Nephron progenitor cell (in vitro differentiated cells): ENCODE measurements at places on chromosomes 7 and 10.

GRCh38 chr10:51700228-51700817 lies 928 bp upstream of the CSTF2T start:
- DNase-seq = no peak

DNA sequence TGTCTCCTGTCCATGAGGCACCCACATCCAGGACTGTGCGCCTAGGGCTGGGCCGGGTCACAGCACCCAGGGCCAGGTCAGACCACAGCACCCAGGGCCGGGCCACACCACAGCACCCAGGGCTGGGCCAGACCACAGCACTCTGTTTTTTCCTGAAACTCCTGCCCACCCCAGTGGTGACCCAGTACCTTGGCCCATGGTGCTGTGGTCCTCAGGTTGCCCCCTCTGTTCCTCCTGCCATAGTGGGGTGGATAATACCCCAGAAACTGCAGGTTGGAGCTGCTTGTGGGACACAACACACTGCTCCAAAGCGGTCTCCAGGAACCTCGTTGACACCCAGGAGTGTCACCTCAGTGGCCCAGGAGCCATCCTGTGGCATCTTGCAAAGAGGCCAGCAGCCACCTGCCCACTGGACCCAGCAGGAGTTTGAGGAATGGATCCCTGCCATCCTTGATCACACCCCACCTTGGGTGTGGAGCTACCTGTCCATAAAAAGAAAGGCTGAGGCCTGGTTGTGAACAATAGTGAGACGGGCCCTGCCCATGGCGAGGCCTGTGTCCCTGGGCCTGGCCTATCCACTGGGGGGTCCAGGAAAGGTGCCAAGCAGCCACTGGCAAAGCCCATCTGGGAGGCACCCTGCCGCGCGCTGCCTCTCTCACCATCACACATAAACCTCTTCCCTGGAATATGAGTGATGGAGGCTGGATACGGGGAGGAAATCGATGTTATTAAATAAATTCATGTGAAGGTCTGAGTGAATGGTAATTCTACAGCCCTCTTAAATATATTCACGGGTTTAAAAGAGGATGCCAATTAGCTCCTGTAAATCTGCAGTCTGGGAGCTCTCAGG lies 89.0 kb downstream of the NKX6-2 start:
- DNase-seq = no peak

DNA sequence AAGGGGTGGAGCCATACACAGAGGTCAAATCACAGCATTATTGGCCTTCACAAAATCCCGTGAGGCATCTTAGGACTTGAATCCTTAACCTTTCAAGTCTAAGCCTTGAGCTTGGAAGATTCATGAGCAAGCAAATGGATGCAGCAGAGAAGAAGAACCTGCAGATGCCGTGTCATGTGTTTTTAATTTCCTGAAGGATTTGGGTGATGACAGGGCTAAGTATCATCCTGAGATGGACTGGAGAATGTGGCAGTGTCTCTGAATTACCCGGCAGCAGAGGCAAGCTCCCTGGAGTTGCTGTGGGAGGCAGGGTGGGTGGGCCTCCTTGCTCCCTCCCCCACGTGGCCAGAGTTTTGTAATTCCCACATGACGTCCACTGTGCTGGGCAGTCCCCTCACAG lies 50.8 kb downstream of the GCC1 start:
- DNase-seq = no peak

DNA sequence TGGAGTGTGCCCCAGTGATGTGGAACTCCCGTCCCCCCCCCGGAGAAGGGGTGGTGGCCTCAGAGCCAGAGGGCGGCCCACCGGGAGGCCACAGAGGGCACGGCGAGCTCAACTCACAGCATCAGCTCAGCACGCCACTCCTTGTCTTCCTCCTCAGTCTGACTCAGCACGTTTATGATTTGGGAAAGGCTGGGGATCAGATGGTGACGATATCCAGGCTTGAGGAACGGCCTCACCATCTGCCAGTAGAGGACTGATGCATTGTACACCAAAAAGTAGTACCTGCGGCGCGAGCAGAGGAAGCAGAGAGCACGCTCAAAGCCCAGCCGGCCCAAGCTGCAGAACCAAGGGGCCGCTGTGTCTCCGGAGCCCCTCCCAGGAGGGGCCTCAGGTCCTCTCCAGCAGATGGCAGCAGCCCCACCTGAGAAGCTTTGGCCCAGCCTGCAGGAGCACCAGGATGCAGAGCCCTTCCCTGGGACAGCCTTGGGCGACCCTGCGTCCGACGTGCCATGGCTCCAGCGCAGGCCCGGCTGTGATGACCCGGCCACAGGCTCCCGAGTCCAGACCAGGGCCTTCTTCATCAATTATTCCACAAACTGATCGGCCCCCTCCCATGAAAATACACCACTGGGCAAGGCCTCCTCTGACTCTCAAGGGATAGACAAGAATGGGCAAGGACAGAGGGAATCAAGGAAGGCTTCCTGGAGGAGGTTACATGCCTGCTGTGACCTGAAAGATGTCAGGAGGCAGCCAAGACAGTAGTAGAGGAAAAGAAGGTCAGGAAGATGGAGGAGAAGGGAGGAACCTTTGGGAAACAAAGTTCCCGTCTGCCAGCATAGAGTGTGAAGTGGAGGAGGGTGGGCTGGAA lies 3.7 kb downstream of the CFAP46 start:
- DNase-seq = peak; percentile 59

DNA sequence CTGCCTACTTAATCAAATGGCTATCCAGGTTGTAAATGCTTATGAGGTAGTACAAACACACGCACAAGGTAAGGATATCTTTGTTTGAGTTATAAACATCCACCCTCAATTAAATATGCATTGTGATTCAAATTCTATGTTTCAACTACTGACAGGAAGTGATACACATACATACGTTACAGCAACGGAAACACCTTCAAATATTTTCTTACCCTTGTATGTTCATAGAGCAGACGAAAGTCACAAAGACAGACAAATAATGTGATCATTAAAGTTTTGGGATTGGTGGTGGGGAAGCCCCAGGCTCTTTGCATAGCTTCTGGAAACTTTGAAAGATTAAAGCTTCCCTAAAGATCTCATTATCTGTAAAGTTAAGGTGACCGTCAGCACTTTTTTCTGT lies 521.0 kb downstream of the PARD3 start:
- DNase-seq = no peak

- no peak for DNase-seq
Measured at GRCh38 chr10:82149674-82150073, 274.7 kb downstream of the NRG3 start.

DNA sequence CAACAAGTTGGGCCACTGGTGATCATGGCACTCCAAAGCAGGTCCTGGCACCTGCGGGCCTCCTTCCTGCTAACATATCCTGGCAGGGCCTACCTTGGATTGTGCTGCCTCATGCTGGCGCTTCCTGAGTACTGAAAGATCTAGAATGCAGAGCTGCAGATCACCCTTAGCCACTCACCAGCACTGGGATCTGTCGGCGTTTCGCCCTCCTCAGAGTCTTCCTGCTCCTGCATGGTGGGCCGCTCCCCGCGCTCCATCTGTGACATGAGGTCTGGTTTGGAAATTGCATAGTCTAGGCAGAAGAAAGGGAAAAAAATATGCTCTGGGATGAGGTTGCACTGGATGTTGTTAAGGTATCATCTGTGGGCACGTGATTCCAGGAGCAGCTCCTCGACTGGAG lies 10.0 kb downstream of the ZNF777 start:
- no peak for DNase-seq

DNA sequence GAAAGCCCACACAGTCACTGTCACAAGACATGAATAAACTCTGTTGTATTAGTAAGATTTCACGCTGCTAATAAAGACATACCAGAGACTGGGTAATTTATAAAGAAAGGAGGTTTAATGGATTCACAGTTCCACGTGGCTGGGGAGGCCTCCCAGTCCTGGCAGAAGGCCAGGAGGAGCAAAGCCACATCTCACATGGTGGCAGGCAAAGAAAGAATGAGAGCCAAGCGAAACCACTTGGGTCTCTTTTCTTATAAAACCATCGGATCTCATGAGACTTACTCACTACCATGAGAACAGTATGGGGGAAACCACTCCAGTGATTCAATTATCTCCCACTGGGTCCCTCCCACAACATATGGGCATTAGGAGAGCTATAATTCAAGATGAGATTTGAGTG lies 110.2 kb downstream of the ST8SIA6 start:
- DNase-seq = no peak

DNA sequence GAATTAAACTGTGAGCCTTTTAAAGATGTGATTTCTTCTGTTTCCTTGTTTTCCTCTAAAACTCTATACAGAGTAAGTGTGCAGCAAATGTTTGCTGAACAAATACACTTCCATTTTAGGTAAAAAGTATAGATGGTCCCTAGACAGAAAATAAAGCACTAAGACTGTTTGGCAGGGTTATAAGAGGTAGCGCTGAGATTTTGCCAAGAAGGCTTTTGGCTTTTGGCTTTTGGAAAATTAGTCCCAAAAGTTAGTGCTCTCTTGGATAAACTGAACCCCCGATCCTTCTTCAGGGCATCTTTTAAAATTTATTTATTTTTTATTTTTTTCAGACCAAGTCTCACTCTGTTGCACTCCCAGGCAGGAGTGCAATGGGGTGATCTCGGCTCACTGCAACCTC lies 175.7 kb upstream of the NRP1 start:
- no peak for DNase-seq

- DNase-seq = no peak
Measured at GRCh38 chr10:10976652-10977051, 41.0 kb upstream of the CELF2 start.

DNA sequence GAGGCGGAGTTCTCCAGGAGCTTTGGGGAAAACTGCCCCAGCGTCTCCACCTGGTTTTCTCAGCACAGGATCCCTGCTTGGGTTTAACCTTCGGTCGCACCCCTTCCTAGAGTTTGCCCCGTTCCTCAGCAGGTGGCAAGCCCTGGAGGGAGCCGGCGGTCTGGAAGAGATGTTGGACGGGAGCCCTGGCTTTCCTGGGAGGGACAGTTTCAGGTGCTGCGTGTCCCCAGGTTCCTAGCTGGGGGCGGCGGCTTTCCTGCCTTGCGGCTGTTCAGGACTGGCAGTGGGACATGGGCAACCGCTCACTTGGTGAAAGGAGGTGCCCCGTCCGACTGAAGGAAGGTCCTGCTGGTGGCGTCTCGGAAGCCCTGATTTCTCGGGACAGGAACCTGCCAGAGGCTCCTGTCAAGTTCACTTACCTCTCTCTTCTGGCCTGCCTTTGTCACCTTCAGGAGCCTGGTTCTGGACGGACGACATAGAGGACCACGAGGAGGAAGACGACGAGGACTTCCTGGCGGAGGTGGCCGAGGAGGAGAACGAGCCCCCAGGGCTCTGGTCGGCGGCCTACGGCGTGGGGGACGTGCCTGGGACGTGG lies 14.8 kb downstream of the ZNF316 start:
- DNase-seq = no peak

DNA sequence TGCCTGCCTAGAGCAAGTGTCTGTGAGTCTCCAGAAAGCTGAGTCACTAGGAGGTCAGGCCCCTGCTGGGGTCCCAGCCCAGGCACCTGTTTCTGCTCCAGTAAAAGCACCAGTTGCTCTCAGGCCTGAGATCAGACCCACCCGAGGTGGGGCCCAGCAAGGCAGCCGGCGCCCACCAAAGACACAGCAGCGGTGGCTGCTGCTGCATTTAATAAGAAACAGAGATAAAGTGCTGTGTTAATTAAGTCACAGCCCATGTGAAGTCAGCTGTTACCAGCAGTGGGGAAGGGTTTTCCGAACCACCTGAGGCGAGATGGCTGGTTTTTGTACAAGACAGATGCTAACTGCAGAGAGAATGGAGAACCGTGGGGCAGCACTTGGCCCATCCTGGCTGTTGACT lies 12.1 kb upstream of the LRRC18 start:
- no peak for DNase-seq

GRCh38 chr10:90051053-90051452 lies 349.7 kb downstream of the KIF20B start:
- DNase-seq = no peak

- DNase-seq = no peak
Measured at GRCh38 chr7:102146122-102146521, 140.5 kb upstream of the SH2B2 start.

- no peak for DNase-seq
Measured at GRCh38 chr10:99531026-99531695, 1.6 kb upstream of the NKX2-3 start.

GRCh38 chr10:123995461-123996131 lies 97.8 kb downstream of the CHST15 start:
- peak; percentile 47 for DNase-seq

GRCh38 chr10:86601956-86602602 lies 52.3 kb upstream of the OPN4 start:
- no peak for DNase-seq

DNA sequence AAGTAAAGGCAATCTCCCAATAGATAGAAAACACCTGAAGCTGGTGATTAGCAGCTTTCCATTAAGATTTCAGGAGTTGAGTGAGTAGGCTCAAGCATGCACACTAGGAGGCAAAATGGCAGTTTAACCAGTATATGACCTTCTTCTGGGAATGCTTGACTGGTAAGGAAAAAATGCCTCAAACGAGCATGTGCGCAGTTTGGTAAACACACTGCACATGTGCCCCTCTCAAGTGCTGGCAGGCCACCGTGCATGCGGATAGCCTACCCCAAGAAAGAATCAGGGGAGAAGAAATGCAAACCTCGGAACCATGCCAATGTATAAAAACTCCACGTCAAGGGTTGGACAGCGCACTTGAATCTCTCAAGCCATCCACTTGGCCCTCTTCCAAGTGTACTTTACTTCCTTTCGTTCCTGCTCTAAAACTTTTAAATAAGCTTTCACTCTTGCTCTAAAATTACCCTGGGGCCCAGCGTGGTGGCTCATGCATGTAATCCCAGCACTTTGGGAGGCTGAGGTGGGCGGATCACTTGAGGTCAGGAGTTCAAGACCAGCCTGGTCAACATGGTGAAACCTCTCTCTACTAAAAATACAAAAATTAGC lies 98.8 kb upstream of the CDK1 start:
- no peak for DNase-seq

- peak; percentile 66 for DNase-seq
Measured at GRCh38 chr7:106064771-106065574, 47.1 kb downstream of the SYPL1 start.

DNA sequence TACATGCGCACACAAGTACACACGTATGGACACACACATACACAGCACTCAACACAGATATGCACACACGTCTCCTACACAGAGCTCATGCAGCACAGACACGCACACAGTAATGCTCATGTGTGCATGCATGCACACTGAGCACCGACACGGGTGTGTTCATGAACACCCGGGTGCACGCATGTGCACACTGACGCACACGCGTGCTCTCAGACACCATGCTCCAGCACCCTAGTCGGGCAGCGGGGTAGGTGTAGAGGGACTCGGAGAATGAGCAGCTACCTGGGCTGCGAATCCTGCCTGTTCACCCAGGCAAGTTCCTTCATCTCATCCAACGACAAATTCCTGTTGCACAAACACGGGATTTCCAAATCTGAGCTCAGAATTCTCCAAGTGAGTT lies 184.7 kb downstream of the MAD1L1 start:
- no peak for DNase-seq

DNA sequence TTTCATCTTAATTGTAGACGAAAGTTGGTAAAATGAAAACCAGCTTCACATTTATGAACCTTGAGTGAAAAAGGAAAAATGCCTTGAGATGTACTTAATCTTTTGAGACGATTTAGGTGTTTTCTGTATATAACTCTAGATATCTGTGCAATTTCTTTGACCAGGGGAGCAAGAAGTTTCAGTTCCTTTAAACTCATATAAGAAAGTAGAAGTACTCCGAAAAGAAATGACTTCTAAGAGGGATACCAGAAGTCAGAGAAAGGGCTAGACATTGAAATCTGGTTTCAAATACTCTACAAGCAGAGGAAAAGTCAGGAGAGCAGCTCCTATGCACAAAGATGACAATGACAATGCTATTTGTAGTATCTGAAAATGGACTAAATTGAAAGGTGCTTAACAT lies 303.7 kb downstream of the BAMBI start:
- no peak for DNase-seq

- DNase-seq = no peak
Measured at GRCh38 chr10:54372179-54372578, 428.9 kb downstream of the PCDH15 start.

GRCh38 chr7:12316925-12317324 lies 86.7 kb downstream of the VWDE start:
- no peak for DNase-seq
